Stimulated activated CD4-positive, alpha-beta T cell treated with anti-CD3 and anti-CD28 coated beads, TNF-alpha, amount 100 ng/mL, for 1 hour (primary cell): ENCODE measurements at places on chromosomes 12 and 14.

DNA sequence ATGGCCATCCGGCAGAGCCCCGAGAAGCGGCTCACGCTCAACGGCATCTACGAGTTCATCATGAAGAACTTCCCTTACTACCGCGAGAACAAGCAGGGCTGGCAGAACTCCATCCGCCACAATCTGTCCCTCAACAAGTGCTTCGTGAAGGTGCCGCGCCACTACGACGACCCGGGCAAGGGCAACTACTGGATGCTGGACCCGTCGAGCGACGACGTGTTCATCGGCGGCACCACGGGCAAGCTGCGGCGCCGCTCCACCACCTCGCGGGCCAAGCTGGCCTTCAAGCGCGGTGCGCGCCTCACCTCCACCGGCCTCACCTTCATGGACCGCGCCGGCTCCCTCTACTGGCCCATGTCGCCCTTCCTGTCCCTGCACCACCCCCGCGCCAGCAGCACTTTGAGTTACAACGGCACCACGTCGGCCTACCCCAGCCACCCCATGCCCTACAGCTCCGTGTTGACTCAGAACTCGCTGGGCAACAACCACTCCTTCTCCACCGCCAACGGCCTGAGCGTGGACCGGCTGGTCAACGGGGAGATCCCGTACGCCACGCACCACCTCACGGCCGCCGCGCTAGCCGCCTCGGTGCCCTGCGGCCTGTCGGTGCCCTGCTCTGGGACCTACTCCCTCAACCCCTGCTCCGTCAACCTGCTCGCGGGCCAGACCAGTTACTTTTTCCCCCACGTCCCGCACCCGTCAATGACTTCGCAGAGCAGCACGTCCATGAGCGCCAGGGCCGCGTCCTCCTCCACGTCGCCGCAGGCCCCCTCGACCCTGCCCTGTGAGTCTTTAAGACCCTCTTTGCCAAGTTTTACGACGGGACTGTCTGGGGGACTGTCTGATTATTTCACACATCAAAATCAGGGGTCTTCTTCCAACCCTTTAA lies 1.5 kb downstream of the FOXG1 start:
- no peak for DNase-seq

- no peak for DNase-seq
These were observed 95.3 kb downstream of the BCAT1 start for GRCh38 chr12:24853588-24853987.

- no peak for DNase-seq
These were observed 157.8 kb downstream of the RBM19 start for GRCh38 chr12:113808095-113808951.

DNA sequence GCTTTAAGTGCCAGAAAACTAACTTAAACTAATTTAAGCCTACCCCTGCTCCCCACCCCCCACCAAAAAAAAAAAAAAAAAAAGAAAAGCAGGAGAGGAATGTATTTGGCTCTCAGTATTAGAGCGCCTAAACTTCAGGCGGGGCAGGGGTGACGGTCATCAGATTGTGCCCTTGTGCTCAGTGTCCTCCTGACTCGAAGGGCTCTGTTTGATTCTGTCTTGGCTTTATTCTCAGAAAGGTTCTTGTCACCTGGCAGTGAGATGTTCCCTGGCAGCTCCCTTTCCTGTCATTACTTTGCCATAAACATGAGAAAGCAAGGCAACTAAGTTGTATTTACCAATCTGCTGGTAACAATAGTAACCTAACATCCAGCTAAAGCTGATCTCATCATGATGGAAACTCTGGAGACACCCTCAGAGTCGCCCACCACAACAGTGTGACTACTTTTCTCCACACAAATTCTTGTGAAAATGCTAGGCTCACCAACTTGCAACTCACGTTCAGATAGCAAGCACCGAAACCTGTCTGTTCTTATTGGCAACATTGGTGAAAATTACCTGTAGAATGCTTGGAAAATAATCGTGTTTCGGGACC lies 39.0 kb upstream of the WNK1 start:
- DNase-seq: no peak

- no peak for DNase-seq
These were observed 185.6 kb upstream of the NAV3 start for GRCh38 chr12:77644915-77645605.

- no peak for DNase-seq
These were observed 55.5 kb downstream of the ETV6 start for GRCh38 chr12:11705010-11705409.

- DNase-seq: peak; percentile 51
These were observed 4.5 kb downstream of the DAO start for GRCh38 chr12:108884116-108885012.

GRCh38 chr12:40738856-40739255 lies 46.6 kb downstream of the CNTN1 start:
- no peak for DNase-seq

GRCh38 chr12:47881826-47882427 lies 22.9 kb downstream of the VDR start:
- DNase-seq: no peak

DNA sequence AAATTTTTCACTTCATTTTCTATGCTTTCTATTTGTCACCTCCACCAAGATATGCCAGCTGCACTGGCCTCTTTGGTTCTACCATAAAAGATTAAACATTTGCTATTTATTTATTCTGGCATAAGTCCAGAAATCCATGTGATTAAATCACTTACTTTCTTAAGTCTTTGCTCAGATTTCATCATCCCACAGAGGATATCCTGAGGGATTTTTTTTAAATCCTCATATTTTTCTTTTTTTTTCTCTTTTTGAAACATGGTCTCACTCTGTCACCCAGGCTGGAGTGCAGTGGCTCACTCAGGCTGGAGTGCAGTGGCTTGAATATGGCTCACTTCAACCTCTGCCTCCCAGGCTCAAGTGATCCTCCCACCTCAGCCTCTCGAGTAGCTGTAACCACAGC lies 645.4 kb upstream of the ATXN7L3B start:
- no peak for DNase-seq

- no peak for DNase-seq
These were observed 79.2 kb downstream of the BCL11B start for GRCh38 chr14:99192830-99193229.

DNA sequence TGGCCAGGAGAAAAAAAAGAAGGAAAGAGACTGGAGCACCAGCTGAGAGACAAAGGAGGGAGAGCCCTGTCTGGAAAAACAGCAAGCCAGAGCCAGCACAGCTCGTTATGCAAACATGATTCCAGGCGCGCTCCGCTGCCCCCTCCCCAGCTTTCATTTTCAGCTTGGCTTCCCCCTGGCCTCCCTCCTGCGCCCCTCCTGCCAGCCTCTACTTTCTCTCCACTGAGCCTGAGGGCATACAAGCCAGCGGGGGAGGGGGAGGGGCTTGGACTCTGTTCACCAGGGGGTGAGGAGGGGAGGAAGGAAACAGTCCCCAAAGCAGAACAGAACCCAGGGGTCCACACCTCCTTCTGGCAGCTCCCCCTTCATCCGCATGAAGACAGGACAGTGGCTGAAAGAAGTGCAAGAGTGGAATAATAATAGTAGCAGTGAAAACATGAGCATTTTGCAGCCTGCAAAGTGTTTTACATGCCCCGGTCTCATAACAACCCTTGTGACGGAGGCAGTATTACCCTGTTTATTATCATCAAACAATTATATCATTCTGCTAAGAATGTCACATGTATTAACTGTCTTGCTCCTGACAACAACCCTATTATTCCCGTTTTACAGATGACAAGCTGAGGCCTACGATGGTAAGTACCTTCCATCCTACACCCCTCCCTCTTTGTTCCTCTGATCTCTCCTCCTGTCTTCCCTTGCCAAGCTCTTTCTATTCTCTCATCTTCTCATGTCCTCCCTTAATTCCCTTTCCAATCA lies 24.2 kb downstream of the SMUG1 start:
- DNase-seq: no peak

- DNase-seq: no peak
These were observed 78.8 kb downstream of the RPS6KA5 start for GRCh38 chr14:90981636-90982035.

DNA sequence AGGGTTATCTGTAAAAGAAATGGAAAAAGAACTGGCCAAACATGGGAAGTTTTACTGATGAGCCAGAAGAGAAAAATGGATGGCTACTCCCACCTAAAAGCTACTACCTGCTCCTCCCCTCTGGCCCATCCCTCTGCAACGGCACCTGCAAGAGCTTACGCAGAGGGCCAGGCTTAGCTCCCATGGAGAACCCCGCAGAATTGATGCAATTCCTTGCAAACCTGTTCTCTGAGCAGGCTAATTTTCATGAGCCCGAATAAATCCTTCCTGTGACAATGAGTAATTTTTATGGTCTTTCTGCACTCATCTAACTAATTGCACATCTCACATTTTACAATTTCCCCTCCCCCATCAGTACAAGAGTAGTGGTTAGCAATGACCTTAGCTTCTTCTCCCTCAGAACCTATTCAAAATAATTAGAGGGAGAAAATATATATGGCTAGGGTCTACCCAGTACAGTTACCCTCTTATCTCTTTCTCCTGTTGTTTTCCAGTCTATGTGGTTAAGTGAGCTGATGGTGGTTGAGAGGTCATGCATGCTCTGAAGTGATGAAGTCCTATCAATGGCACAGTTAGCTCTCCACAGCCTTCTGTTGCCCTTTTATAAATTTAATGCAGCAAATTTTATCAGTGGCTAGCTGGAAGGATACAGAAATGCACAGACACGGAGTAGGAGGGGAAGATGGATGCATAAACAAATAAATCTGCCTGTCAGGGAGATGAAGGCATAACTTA lies 67.7 kb upstream of the NTF3 start:
- DNase-seq: no peak

DNA sequence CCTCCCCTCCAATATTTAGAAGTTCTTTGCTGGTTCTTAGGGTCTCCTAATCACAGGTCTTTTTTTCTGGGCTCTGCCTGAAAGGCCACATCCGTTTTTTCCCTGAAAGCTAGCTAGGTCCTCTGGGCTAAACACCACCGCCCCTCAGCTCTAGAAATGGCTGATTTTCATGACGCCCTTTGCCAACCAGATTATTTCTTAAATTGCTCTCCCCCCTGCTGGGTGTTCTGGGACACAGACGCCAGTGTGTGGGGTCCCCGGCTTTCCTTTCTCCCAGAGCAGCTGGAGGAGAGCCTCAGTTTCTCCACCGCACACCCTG lies 45.3 kb upstream of the ATP23 start:
- no peak for DNase-seq

GRCh38 chr12:41362510-41362909 lies 174.4 kb downstream of the PDZRN4 start:
- DNase-seq: no peak

- DNase-seq: peak; percentile 8
These were observed 48.3 kb downstream of the TTLL5 start for GRCh38 chr14:75709207-75709812.

- no peak for DNase-seq
These were observed 47.2 kb downstream of the FOXG1 start for GRCh38 chr14:28813810-28814209.

GRCh38 chr12:95613021-95613420 lies 61.7 kb upstream of the USP44 start:
- DNase-seq: no peak

DNA sequence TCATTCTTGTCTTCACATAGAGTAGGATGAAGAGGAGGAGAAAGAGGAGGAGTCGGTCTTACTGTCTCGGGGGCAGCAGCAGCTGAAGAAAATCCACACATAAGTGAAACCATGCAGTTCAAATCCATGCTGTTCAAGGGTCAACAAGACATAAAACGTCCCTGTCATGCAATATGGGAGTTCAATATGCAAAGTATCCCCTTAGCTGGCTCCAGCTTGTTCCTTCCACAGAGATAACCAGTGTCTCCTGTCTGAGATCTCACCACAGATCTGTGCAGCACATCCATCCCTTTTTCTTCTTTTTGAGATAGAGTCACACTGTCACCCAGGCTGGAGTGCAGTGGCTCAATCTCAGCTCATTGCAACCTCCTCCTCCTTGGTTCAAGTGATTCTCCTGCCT lies 357.5 kb downstream of the GALC start:
- no peak for DNase-seq

- DNase-seq: no peak
These were observed 160.7 kb upstream of the CCND2 start for GRCh38 chr12:4112734-4113325.

- no peak for DNase-seq
These were observed 9.2 kb upstream of the CRIP2 start for GRCh38 chr14:105465209-105466031.
